ENCODE measurements at places on chromosomes 3 and 15.

GRCh38 chr15:66685638-66686150 is 16.3 kb upstream of the SMAD6 start:
- DNase-seq, result no peak

- DNase-seq, result no peak
These were observed 66.0 kb downstream of the CRTC3 start for GRCh38 chr15:90595763-90596155.

- no peak for DNase-seq
These were observed 23.4 kb downstream of the STAC start for GRCh38 chr3:36403661-36404060.

- DNase-seq, result no peak
These were observed 529.2 kb downstream of the TUSC7 start for GRCh38 chr3:117238806-117239205.

DNA sequence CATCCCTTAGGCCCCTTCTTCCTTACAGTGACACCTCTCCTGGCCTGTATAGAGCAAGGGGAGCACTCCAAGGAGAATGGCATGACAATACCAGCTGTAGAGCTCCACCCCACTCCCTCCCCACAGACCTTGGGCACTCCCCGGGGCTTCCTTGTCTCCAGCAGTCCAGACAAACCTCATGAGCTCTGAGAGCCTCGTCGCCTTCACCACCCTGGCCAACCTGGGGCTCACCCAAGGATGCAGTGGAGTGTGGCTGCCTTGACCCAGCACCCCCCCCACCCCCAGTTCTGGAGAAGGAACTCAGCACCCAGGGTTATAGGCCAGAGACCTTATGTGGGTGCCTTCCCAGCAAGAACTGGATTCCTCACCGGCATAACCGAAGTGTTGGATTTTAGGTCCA is 7.4 kb upstream of the SLCO2A1 start:
- DNase-seq, result no peak

- peak; percentile 25 for DNase-seq
These were observed at the start of gene PROK2 for GRCh38 chr3:71784914-71785531. Gene PROK2 (minus strand): TSS chr3:71785148. CDS start chr3:71785052, 96 bp downstream.

GRCh38 chr15:45099549-45100165 is 14.3 kb downstream of the DUOX2 start:
- no peak for DNase-seq

DNA sequence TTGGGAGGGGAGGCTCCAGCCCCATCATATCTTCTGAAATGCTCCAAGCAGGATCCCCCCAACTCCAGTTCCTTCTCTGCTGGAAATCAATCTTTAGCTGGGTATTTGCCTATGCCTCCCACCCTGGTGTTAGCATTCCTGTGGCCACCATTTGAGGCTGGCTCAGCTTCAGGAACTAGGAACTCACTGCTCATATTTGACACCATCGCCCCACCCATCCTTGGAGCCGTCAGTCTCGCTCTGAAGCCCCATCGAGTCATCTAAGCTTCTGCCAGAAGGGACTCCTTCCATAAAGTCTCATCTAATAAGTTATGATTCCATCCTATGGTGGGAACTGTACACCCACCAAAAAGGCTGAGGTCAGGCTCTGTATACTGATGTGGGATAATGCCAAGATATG is 26.4 kb downstream of the PRKCD start:
- no peak for DNase-seq

- DNase-seq, result no peak
These were observed 149.0 kb downstream of the NEK10 start for GRCh38 chr3:27220166-27220565.

GRCh38 chr3:49668414-49668797 is 5.7 kb upstream of the APEH start:
- DNase-seq, result no peak

DNA sequence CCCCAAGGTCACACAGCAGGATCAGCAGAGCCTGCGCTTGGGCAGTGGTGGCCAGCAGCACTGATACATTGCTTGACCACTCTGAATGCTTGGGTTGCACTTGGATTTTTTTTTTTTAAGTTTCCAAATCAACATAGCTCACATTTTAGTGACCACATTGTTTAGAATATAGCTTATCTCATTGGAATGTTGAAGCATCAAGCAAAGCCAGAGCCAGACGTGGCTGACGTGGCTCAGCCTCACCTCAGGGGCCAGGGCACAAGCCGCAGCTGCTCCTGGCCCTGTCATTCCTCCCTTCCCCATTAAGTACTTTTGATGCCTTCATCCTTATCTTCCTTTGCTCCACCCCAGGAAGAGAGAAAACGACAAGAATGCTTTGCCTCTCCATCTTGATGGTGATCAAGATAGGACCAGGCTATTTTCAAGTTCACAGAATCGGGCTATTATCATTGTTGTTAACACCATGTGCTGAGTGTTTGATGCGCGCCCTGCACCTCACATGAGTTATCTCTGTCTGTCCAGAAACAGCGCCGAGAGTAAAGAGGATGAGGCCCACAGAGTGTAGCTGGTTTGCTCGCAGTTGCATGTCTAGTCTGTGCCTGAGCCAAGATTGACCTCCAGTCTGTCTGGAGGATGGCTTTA is 75.8 kb downstream of the AAGAB start:
- no peak for DNase-seq

- DNase-seq, result no peak
These were observed 284 bp upstream of the TSC22D2 start for GRCh38 chr3:150407808-150408220.

DNA sequence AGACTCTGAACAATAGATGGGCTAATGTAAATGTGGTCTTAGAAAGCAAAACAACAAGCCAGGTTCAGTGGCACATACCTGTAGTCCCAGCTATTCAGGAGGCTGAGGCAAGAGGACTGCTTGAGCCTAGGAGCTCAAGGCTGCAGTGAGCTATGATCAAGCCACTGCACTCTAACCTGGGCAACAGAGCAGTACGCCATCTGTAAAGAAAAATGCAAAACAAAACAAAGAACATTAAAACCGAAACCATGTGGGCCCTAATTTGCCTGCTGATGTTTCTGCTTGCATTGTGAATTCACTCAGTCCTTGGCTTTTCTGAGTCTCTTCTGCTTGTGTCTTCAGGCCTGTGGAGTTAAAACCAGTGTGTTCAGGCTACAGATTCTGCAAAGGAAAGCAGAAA is 56.7 kb downstream of the CCNL1 start:
- DNase-seq, result no peak

GRCh38 chr3:67906261-67906660 is 251.8 kb upstream of the SUCLG2 start:
- DNase-seq, result no peak

DNA sequence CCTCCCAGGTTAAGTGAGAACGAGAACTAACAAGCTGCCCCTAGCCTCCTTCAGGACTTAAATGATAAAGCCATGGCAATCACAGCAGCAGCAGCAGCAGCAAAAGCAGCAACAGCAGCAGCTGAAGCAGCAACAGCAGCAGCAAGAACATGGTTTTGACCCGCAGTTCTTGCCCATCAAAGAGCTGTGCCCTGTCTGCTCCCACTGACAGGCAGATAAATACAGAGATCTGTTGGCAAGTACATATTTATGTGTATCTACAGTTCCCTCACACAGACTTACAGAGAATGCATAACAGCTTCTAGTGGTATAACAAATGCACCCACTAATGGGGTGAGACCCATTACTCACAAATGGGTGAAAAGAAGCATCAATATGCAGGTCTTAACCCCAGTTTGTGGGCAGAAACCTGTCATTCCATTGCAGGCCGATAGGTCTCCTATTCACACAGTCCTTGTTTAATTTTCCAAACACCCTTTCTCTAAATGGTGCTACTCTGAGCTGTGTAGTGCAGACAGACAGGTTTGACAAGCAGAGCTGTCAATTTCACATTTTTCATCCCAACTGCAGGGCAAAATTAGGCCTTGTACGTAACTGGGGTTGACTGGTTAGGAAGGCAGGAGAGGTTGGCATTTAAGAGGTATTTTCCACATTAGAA is 316.3 kb downstream of the TIGIT start:
- DNase-seq, result no peak

GRCh38 chr3:183490211-183490601 is 61.8 kb upstream of the MCF2L2 start:
- no peak for DNase-seq

DNA sequence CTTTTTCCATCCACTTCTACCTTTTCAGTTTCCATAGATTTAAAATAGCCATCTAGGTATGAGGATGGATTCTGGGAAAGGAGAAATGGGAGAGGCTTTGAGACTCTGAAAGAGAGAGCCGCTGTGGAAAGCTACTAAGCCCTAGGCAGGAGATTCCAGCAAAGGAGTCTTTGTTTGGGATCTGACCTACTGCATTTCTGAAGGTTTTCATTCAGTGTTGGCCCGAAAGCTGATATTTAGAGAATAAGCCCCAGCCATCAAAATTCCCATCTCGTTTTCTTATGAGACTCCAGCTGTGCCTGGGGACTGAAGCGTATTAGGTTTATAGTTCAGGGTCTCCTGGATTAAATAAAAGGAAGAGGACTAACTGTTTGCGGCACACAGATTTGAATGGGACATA is 19.5 kb downstream of the LIPH start:
- no peak for DNase-seq

GRCh38 chr3:39427506-39427905 is 21.0 kb downstream of the RPSA start:
- DNase-seq, result no peak

DNA sequence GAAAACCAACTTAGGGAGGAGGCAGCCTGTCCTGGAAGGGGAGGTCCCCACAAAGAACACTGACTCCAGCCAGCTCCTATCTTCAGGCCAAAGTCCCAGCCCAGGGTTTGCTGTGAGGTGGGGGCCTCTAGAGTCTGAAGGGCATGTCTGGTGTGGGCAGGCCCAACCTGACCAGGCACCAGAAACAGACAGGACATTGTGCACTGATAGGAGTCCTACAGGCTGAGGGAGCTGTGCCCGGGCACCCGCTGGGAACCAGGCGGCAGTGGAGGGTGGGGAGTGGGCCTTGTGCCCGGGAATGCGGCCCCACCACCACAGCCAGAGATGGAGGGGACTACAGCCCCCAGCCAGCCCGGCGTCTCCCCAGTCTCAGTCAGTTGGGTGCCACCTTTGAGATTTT is 161.4 kb downstream of the WNT7A start:
- DNase-seq, result no peak

- DNase-seq, result peak; percentile 62
These were observed 426 bp downstream of the CBLB start for GRCh38 chr3:105868431-105868741.

DNA sequence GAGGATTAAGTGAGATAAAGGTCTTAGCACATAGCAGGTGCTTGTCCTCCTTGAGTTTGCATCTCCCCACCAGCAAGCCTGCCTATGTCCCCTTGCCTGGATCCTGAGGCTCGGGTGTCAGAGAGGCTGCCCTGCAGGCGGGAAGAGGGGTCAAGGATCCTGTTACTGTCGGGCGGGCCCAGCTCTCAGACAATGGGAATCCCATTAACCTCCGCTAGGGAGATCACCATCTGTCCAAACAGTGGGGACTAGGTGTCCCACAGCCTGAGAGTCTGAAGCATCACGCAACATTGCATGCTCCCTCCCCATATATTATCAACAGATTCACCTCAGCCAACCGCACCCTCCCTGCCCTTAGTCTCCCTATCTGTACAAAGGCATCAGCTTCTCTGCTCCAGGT is 151.4 kb downstream of the FBLN2 start:
- no peak for DNase-seq

DNA sequence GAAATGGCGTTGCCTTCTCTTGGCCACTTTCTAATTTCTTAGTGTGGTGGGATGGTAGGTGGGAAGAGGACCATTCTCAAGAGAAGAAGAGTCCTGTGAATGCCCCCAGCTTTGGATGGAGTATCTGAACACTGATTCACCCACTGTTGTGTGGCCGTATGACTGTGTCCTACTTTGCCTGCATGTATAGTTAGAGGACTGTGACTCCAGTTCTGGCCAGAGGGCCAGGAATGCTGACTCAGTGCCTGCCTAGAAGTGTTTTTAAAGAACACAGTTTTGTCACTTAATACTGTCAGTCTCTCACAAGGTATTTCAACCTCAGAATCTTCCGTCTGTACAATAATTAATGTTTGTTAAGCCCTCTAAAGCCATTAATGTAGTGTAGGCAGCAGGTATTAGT is 2.1 kb downstream of the SEC61A1 start:
- DNase-seq, result no peak

DNA sequence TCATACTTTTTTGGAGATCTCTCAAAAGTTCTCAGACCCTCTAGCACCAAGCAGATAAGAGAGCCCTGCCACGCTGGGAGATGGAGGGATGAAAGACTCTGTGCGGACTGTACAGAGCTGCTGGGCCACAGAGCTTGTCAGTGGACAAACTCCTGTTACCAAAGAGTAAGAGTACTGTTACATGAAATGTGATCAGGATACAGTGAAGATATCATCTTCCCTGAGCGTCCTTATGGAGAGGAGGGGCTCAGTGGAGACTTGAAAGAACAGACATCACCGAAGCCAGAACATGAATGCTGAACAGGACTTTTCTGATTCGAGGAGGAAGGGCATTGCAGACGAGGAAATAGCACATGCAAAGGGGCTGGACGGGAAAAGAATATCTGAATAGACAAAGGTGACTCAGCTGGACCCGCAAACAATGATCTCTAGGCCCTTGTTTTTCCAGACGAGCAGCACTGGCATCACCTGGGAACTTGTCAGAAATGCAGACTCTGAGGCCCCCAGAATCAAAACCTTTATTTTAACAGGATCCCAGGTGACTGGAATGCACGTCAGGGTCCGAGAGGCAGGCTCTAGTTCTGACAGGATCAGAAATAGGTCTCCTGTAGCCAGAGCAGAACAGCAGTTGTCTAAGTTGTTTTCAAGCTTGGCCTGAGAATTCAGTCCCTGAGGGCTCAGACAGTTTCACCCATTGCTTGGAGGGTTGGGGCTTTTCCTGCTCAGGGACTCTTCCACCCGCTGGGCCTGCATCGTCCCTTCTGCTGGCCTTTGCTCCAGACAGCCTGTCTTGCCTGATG is 277.9 kb downstream of the RPLP1 start:
- no peak for DNase-seq

DNA sequence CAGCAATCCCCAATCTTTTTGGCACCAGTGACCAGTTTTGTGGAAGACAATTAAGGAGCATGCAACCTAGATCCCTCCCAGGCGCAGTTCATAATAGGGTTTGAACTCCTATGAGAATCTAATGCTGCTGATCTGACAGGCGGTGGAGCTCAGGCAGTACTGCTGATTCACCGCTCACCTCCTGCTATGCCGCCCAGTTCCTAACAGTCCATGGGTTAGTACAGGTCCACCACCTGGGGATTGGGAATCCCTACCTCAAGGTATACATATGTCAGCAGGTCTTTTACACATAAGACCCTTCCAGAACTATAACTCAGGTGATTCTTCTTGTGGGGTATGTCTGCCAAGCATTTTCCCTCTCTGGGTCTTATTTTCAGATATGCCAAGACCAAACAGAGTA is 182.2 kb downstream of the OSBPL10 start:
- DNase-seq, result no peak
